ENCODE measurements at places on chromosomes 12 and 14.

- no peak for DNase-seq
These were observed 27.6 kb downstream of the EVL start for GRCh38 chr14:100092832-100093231.

DNA sequence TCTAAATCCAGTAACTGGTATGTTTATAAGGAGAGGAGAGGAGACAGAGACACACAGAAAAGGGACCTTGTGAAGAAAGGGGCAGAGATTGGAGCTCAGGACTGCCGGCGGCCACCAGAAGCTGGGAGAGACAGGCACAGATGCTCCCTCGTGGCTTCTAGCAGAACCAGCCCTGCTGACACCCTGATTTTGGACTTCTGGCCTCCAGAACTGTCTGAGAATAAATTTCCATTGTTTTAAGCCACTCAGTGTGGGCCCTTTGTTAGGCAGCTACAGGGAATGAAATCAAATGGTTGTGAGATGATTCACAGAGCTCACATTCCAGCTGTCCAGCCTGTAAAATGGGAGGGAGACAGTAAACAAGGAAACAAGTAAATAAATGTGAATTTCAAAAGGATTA, 47.6 kb downstream of the TMEM132C start:
- no peak for DNase-seq

GRCh38 chr12:32116897-32117296, 10.2 kb downstream of the BICD1 start:
- no peak for DNase-seq

DNA sequence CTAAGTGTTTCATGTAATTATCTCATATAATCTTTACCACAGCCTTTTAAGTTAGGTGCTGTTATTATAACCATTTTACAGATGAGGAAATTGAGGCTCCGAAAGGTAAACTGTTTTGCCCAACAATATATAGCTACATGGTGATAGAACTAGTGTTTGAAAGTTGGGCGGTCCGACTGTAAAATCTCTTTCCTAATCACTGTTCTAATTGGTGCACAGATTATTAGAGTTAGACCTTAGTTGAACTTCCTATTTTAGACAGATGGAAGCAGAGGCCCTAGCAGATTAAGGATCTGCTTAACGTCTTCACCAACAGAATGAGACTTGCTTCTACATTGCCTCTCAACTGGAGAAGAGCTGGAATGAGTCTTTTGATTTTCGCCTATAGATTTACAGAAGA, 30.0 kb upstream of the DUSP6 start:
- DNase-seq, result no peak

Measured in activated T-cell treated with anti-CD3 and anti-CD28 coated beads for 1 hour (primary cell).